GM10248 (cell line): ENCODE measurements at places on chromosomes 7 and 10.
A peak's percentile ranks its signal among the peaks of the same experiment; 100 is the strongest.

DNA sequence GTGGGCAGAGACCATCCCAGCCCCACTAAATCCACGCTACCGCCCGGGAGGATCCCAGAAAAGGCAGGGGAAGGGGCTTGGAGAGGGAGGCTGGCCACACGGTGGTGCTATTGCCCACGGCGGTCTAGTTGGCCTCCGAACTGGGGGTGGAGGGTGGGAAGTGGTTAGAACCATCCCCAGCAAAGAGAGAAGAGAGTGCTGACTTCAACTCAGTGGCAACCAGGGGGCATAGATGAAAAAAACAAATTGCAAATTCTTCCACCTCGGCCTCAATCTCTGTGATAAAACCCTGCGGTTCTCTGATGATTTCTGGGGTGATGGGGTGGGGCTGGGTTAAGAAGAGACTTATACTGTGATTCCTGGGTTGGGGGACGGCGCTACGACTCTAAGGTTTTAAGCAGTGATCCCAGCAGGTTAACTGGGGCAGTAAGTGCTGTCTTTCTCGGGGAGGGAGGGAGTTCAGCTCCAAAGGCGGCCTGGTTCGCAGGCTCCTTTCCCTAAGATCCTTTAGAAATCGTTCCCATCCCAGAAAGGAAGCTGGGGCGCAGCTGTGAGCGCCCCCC lies 154.5 kb upstream of the LYZL2 start:
- DNase-seq, result peak; percentile 88

- no peak for DNase-seq
Measured at GRCh38 chr10:124517931-124518330, 56.3 kb downstream of the LHPP start.

DNA sequence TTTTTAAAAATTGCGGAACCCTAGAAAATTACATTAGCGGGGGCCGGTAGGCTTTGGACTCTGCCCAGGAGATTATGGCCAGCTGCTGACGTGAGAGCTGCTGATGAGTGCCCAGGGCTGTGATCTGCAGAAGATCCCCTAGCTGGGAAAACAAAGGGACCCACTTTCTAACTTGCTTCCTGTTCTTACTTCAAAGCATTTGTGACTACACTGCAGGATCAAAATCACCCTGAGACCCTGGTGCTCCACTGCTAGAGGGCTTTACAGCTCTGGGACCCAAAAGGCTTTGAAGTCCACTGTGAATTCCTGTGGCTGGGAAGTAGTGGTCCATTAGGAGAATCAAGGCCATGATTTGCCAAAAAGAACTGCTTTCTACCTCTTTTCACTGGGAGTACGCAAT lies 499.4 kb upstream of the AKR1E2 start:
- no peak for DNase-seq

DNA sequence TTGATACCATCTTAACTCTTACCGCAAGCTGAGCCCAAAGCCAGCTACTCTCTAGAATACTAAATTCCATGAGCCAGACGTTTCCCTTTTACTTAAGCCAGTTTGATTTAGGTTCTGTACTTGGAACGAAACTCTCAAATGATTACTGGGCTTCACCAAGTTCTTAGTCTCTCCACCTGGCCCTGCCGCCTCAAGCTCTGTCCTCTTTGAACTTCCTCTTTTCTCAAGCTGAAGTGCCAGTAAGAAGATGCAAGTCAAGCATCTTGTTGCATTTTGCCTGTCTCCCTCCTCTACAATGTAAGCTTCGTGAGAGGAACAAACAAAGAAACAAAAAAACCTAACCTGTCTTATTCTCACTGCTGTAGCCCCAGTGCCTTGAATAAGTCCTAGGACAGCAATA lies 358.2 kb upstream of the NPVF start:
- no peak for DNase-seq

- DNase-seq, result no peak
Measured at GRCh38 chr7:123193235-123193634, 6.5 kb downstream of the SLC13A1 start.

DNA sequence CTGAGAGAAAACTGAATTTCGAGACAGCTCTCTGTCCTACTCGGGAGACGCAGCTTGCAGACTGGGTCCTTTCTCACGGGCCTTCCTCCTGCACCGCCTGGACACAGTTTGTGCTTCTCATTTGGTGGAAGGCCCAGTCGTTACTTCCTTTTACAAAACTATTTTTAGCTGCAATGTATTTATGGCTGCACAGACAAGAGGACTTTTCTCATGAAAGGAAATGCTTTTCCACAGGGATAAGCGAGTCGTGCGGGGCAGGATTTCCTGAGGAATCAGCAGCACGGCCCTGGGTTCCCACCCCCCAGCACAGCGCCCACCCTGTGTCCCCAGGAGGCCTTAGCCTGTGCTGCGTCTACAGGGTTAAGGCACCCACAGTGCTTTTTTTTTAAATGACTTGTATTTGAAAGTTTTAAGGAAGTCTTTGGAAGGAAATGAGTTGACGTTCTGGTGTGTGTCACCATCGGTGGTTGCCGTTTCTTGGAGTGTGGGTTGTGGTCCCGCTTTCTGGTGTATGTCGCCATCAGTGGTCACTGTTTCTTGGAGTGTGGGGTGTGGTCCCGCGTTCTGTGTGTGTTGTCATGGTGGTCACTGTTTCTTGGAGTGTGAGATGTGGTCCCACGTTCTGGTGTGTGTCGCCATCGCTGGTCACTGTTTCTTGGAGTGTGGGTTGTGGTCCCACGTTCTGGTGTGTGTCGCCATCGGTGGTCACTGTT lies 50.9 kb downstream of the INPP5A start:
- DNase-seq, result no peak

DNA sequence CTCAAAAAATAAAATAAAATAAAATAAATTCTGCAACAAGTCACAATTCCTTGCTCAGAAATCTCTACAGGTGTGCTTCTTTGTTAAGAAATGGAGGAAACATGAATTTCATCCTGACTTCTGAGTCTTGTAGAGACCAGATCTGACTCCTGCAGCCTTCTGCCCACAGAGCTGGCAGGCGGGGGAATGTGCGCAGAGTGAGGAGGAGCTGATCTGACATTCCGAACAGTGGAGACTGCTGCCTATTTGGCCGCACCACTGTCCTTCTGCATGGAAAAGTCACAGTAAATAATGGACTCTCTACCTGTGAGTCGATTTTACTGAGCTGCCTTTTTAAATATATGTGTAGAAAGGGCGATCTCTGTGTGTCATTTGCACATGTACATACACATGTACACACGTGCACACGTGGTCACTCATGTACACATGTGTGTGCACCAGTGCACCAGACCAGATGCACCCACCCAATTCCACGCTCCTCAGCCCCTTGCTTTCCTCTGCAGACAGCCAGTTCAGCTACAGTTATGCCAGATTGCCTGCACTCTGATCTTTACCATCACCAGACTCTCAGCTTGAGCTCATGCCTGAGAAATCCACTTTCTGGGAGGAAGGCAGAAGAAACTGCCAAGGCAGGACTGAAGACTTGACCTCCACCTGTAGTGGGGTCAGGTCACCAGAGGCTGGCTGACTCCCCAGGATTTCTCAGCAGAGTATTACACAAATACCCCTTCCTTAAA lies 54.9 kb downstream of the IKZF1 start:
- DNase-seq, result no peak

- DNase-seq, result no peak
Measured at GRCh38 chr10:5089865-5090264, 4.3 kb upstream of the AKR1C3 start.

- DNase-seq, result no peak
Measured at GRCh38 chr7:105644937-105645336, 63.6 kb upstream of the EFCAB10 start.

DNA sequence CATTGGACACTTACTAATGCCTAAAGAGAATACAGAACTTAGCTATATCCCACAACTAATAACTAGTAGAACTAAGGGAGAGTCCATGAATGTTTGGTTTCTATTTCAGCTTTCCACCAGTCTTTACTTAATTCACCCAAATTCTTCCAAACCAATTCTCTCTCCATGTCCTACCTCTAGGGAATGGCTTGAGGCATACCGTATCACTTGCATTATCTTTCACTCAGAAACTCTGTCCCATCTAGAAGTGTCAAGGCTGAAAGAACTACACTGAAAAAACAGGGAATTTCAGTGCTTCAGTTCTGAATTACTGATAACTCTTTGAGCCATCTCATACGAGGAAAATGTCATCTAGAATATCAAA lies 758 bp downstream of the TMEM168 start:
- peak; percentile 10 for DNase-seq

- no peak for DNase-seq
Measured at GRCh38 chr10:106825576-106826364, 338.7 kb downstream of the SORCS1 start.

DNA sequence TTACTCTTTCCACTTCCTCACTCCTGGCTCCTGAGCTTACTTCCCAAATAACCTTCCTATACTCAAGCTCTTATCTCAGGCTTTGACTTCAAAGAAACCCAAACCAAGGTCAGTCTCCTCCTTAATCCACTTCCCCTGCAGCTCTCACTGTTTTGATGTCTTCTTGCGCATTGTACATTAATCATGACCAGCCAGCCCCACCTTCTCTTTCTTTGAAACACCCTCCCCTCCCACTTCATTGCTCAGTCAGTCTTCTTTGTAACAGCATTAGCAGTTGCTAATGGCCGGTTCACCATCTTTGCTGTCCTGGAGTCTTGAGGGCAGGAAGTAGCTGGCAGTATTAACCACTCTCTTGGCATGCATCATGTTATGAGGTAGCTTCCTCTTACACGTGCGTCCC lies 57.9 kb upstream of the CHCHD3 start:
- no peak for DNase-seq

- DNase-seq, result no peak
Measured at GRCh38 chr10:45136256-45136655, 135.5 kb downstream of the ZNF22 start.

- DNase-seq, result no peak
Measured at GRCh38 chr10:69766161-69766910, 35.4 kb upstream of the COL13A1 start.

DNA sequence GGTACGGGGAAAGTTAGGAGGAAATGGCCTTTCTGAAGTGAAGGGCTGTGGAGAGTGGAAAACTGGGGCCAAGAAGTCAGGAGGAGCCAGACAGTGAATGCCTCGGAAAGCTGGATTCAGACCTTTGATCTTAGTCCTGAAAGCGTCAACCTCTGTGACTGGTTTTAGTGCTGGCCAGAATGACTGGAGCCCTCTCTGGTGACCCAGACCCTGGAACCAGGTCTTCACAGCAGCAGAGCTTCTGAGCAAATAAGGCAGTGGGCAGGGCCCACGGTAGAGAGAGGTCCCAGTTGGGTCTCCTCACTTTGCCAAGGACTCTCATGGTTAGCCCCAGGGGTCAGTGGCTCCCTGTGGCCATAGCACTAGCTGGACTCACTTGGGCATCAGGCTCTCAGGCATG lies 157.7 kb upstream of the EEPD1 start:
- no peak for DNase-seq

DNA sequence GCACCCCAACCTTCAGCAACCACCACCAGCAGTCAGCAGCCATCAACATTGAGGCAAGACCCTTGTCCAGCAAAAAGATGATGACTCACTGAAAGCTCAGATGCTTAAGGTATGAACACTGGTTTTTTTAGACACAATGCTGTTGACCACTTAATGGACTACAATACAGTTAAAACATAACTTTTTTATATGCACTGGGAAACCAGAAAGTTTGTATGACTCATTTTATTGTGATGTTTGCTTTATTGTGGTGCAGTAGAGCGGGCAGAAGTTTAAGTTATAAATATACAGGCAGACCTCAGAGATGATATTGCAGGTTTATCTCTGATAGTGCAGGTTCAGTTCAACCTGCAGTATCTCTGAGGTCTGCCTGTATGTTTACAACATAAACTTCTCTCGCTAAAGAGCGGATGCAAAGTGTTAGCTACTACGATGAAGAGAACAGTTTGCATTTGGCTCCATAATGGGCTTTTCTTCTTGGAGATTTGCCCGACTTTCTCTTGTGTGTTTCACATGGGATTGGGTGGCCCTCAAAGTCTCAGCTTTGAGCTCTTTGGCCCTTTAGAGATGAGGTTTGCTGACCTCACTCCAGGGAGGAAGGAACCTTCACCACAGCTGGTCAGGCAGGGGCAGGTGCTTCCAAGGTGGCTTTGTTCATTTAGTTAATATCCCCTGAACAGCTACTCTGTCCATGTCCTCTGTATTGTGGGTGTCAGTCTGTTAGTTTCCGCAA lies 84.4 kb upstream of the SHH start:
- DNase-seq, result no peak

GRCh38 chr10:52226197-52226847 lies 87.8 kb upstream of the DKK1 start:
- no peak for DNase-seq

GRCh38 chr10:45071043-45071813 lies 70.5 kb downstream of the ZNF22 start:
- no peak for DNase-seq

GRCh38 chr10:94370501-94370900 lies 7.8 kb upstream of the NOC3L start:
- no peak for DNase-seq

- DNase-seq, result no peak
Measured at GRCh38 chr10:126196281-126196680, 192.0 kb downstream of the ADAM12 start.

DNA sequence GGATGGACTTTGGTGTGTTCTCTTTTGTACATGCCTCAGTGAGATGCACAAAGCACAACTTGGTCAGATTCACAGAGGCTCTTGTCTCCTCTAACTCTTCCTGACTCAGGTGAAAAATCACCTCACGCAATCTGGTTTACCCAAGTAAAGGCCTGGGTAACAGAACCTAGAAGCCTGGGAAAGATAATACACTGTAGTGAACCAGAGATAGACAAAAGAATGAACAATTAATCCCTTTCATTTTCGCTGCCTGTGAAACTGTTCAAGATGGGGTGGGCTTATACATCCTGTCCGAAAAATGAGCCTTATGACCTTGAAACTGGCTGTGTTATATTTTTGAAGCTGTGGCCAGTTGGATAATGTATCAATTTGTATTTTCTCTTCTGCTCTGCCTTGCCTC lies 678.9 kb upstream of the TEX47 start:
- no peak for DNase-seq

DNA sequence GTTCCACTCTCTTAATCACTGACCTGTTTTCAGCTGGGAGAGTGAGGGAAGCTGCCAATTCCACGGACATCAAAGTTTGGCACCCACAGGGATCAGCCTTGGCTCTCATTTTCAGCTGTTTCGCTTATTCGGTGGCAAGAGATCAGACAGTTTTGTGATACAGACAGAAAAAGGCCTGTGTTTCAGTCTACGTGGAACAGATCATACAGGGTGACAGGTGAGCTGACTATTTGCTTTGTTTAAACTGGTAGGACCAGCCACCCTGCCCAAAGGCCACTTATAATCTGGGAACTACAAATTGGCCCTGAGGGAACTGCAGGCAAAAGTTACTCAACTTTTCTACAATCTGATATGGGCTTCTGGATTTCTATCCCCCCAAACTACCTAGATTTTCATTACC lies 128.6 kb downstream of the ZNF467 start:
- no peak for DNase-seq

DNA sequence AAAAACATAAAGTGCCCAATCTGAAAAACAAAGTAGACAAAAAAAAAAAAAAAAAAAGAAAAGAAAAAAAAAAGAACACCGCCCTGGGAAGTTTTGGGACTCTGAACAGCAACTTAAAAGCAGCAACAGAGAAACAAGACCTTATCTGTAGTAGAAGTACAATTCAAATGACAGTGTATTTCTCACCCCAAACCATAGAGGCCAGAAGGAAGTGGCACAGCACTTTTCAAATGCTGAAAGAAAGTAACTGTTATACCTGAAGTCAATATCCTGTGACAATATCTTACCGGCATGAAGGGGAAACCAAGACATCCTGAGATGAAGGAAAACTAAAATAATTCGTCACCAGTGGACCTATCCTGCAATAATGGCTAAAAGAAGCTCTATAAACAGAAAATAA lies 112.1 kb downstream of the DNAJC1 start:
- DNase-seq, result no peak

GRCh38 chr7:75662579-75663301 lies 76.0 kb downstream of the HIP1 start:
- DNase-seq, result peak; percentile 76

- DNase-seq, result no peak
Measured at GRCh38 chr7:43300121-43300520, 187.7 kb downstream of the HECW1 start.
